Gastroesophageal sphincter (tissue), 4 donors: ENCODE measurements at places on chromosomes 12 and 14.

DNA sequence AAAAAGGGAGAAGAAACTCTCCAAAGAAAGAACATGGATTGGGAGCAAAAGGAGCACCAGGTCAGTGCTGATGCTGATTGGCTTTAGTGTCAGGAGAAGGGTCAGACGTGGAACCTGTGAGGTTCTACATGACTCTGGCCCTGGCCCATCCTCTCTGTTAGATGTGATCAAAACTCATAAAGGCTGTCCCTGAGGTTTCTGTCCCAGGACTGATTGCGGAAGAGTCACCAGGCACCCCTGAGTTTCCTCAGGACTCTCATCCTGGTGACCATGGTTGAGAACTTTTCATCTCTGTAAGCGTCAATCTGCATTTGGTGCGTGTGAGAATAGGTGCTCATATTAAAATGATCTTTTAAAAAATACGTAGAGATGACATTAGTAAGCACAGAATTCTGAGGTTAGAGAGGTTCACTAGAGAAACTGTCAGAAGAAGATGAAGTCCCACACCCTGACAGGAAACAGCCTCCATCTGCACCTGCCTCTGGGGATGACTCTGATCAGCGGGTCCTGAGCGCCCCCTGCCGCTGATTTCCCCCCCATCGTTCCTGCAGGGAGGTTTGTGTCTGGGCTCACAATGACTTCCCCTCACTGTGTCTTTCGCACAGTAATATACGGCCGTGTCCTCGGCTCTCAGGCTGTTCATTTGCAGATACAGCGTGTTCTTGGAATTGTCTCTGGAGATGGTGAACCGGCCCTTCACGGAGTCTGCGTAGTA, 741.8 kb downstream of the TMEM121 start:
- no peak for ATAC-seq

DNA sequence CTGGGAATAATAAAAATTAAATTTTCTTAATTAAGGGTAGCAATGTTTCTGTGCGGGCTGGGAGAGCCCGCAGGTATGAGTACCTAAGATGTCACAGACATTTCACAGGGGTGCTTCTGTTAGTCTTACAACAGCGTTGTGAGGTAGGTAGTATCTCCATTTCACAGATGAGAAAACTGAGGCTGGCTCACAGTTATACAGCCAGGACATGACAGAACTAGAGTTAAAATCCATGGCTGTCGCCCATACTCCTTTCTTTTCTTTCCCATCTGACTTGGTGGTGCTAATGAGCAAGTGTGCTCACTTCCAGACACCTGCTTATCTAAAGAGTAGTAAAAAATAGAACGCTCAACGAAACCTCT, 2.1 kb downstream of the BMAL2 start:
- no peak for ATAC-seq

- no peak for ATAC-seq
Observed at GRCh38 chr14:69374235-69374634, 23.9 kb downstream of the ERH start.

DNA sequence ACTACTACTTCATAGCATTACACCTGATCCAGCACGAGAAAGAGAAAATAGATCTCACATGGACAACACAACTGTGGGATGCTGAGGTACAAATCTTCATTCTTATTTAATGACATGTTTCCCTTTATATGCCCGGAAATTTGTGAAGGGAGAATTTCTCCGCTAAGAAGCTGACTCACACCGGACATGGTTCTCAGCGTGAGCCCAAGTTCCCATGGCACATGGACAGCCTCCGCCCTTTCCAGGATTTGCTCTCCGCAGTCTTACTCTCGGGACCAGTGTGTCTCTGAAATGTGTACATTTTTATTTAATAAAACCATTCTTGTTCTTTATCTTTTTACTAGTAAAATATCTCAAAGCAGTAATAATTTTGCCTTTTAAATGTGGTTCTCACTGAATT, 1154.8 kb downstream of the TMEM121 start:
- no peak for ATAC-seq

- ATAC-seq, result no peak
Observed at GRCh38 chr12:27176765-27177164, 67.3 kb upstream of the STK38L start.

GRCh38 chr14:41642367-41642766, 35.7 kb downstream of the LRFN5 start:
- no peak for ATAC-seq

GRCh38 chr14:51507906-51508511, 143.7 kb upstream of the FRMD6 start:
- ATAC-seq, result peak; percentile 63

- ATAC-seq, result no peak
Observed at GRCh38 chr14:39212034-39212433, 21.7 kb upstream of the MIA2 start.

- ATAC-seq, result no peak
Observed at GRCh38 chr14:99138999-99139865, 132.8 kb downstream of the BCL11B start.

GRCh38 chr12:89899651-89900050, 191.0 kb upstream of the ATP2B1 start:
- ATAC-seq, result no peak

DNA sequence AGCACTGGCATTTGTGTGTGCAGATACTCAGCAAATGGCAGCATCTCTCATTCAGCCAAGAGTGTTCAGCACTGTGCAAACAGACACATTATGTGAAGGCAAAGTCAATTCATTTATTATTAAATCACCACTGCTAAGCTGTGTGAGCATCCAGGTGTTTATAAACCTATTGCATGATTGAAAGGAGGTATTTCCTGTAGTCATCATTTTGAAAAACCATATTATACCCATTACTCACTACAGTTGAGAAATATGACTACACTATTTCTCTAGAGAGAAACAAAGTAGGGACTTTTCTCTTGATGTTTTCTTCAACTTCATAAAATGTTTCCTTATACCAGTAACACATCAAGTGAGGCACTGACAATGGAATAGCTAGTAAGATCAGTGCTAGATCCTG, 13.7 kb downstream of the SPX start:
- ATAC-seq, result no peak

GRCh38 chr12:75979181-75979580, 52.4 kb downstream of the PHLDA1 start:
- ATAC-seq, result no peak

GRCh38 chr12:102776041-102776440, 141.0 kb downstream of the PAH start:
- ATAC-seq, result no peak

GRCh38 chr12:25876383-25877045, 82.0 kb upstream of the RASSF8 start:
- no peak for ATAC-seq

DNA sequence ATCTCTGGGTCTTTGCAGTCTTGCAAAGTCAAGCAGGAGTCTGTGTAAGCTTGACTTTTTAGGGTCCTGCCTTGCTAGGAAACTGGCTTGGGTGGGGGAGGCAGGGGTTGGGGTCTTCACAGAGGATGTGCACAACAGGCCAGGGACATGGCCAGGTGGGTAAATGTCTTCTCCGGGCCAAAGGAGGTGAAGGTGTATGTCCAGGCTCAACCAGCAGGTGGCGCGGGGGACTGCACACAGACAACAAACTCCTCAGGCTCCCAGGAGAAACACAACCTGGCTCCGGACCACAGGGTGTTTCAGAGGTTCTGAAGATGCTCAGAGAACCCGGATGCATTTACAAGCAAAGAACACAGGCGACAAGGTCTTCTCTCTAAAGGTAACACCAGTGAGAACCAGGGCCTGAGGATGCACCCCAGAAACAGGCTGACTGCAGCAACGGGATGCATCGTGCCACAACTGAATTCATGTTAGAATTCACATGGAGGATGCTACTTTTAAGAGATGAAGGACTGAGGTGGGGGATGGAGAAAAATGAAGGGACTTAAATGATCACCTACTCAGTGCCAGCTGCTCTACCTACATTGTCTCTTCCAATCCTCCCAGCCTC, 56.0 kb downstream of the PLEKHG3 start:
- ATAC-seq, result no peak

DNA sequence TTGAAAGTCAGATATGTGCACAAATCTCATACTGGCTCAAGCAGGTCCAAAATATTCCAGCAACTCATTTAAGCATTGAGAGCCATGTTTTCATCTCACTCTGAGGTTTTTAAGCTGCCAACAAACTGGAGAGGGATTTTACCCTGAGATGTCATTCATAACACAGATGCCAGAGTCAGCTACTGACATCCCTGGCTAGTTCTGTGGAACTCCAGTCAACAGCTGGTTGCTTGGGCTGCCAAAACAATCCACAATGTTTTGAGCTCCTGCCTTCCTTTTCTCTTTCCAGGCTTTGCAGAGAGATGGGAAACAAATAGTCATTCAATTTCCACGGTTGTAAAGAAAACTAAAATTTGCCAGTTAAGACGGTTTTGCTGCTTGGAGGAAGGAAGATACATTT, 621.2 kb upstream of the FBXO33 start:
- no peak for ATAC-seq

GRCh38 chr14:20618271-20618749, 23.2 kb downstream of the OR6S1 start:
- ATAC-seq, result no peak

DNA sequence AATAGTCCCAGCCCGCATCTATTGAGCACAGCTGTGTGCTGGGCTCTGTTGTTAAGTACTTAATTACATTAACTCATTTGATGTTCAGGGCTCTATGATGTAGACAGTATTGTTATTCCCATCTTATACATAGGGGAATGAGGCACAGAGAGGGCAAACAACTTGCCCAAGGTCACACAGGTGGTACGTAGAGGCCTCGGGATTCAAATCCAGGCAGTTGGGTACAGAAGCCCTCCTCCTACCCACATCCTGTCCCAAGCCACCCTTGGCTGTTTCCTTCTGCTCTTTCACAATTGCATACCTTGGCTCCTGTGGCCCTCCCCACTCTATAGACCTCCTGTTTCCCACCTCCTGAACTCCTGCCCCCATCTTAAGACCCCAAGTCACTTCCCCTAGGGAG, 10.0 kb upstream of the GPR68 start:
- ATAC-seq, result no peak

DNA sequence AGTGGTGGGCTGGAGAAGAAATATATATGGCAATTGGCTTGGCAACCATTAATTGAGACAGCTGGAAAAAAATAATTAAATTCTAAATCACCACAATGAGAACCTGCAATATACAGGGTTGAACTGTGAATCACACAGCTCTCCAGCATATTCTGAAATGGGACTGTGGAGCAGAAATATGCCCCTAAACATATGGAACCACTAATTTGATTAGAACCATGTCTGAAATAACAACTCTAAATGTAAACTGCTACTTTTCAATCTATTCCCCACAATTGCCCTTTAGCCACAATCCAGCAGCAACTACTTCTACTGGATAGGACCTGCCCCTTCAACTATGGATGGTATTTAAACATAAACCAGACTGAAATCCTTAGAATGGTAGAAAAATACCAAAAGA, 330.4 kb downstream of the TRHDE start:
- no peak for ATAC-seq

DNA sequence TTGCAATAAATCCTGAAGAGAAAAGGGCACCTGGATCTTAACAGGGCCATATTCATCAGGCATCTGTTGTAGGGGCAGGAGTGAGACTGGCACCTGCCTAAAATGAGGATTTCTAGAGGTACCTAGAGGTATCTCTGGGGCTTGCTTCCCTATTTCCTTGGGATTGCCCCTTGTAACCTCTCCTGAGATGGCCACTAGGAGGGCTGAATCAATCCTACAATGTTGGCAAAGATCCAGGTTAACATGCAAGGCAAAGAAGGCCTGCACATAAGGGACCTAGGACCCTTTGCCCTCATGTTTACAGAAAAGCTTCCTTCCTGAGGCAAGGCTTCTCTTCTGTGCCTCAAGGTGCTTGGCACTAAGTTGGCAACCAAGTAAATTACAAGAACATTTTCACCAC, 25.8 kb upstream of the CLEC4E start:
- ATAC-seq, result no peak

GRCh38 chr14:98682726-98683125, 589.3 kb downstream of the BCL11B start:
- no peak for ATAC-seq

DNA sequence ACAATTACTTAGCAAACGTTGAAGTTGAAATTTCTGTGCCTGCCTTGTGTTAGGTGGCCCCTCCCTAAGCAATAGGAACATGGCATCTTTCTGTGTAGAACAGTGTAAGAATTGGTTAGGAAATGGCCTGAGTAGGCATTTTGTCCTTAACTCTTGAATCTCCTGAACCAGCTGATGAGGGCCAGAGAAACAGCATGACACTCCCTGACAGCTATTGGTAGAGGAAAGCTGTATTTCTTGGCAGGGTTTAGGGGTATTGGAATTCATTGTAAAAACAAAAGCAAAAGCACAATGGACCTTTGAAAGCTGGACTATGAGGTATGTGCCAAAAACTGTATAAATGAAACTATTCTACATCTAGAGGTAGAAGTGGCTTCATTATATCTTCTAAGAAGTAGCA, 40.6 kb upstream of the LRTM2 start:
- peak; percentile 12 for ATAC-seq

- no peak for ATAC-seq
Observed at GRCh38 chr12:14157088-14157747, 175.8 kb upstream of the GRIN2B start.

GRCh38 chr12:57039016-57039798, 10.7 kb downstream of the MYO1A start:
- ATAC-seq, result no peak

GRCh38 chr12:111409780-111410430, 4.2 kb downstream of the SH2B3 start:
- ATAC-seq, result peak; percentile 3
